ENCODE measurements at places on chromosomes 12 and 14.

DNA sequence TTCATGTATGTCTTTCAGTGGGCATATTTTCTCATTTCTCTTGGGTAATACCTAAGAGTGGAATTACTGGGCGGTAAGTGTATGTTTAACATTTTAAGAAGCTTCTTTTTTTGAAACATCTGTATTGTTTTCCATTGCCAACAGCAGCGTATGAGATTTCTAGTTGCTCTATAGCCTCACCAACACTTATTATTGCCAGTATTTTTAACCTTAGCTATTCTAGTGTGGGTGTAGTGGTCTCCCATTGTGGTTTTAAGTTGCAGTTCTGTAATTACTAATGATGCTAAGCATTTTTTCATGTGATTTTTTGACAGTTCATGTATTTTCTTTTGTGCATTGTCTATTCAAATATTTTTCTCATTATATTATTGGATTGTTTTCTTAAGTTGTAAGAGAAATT, 101.9 kb upstream of the EEA1 start:
- DNase-seq, result no peak

DNA sequence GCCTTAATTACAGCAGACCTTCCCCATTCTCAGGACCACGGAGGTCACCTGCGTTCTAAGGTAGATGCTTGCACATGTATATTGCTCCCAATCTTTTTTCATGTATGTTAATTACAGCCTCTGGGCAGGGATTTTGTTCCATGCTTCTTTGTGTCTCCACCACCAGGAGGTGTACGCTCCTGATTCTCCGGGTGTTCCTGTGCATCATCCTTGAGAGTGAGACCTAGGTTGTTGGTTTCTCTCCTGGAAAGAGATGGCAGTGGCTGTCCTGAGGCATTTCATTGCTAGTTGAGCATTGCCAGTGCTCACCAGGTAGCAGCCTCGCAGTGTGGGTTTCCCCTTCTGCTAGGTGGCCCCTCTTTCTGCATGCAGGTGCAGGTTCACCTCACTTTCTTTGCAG, 52.8 kb downstream of the KCNK13 start:
- DNase-seq, result no peak

- no peak for DNase-seq
Measured at GRCh38 chr12:44830566-44831055, 45.5 kb downstream of the NELL2 start.

- no peak for DNase-seq
Measured at GRCh38 chr12:128018067-128018466, 248.9 kb upstream of the TMEM132C start.

All from stimulated activated CD4-positive, alpha-beta T cell treated with anti-CD3 and anti-CD28 coated beads, Interleukin-15, amount 100 ng/mL, for 1 hour (primary cell).